Kidney glomerular epithelial cell (primary cell): ENCODE measurements at places on chromosomes 4 and X.

DNA sequence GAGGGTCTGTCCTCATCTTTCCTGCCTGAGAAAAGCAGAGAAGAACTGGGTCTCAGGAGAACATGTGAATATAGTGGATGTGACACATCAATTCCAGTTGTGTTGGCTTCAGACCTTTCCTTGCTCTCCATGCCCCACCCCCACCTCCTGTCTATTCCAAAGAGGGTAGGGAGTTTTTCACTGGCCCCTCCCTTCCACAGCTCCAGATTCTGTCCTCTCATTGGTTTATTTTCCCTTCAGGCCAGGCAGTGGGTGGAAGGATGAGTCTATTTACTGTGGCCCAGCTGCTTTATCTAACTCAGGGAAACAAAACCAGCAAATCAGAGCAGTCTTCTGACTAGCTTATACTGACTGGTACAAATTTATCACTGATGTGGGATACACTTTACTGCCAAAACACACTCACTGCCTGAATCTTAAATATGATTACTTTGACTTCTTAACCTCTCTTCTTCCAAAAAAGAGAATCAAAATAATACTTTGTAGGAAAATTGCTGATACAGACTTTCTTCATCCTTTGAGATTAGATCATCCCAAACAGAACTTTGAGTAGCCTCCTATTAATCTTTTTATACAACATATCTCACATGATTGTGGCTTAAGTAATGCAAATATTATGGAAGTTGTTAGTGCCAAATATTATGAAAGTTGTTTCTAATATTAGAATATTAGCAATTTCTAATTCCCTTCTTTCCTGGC is 221.2 kb downstream of the MID1 start:
- no peak for DNase-seq

GRCh38 chr4:55396308-55397125 is 760 bp downstream of the TMEM165 start:
- peak; percentile 61 for DNase-seq

- DNase-seq = no peak
Measured at GRCh38 chr4:101256222-101256621, 91.1 kb downstream of the PPP3CA start.

DNA sequence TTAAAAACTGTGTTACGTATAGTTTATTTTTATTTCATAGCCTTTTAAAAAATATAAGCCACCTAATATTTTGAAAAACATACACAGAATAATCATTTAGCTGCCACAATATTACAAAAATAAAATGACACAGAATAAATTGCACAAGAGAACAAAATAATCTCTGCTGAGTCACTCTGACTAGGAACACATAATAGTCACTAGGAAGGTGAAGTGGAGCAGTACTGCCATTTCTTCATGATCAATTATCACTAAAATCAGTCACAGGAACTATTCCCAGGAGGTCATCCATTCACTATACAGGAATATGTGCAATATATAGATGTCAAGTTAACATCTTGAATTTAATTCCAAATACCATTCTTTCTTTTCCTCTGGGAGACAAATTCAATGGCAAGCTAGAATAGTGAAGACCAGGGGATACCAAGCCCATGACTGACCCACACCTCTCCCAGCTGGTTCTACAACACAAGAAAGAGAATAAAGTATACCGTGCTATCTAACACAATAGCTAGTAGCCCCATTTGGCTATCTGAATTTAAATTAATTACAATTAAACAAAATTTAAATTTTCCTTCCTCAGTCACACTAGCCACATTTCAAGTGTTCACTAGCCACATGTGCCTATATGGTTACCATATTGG is 5.9 kb downstream of the SMIM43 start:
- DNase-seq = no peak

GRCh38 chr4:183541752-183542040 is 36.8 kb downstream of the ING2 start:
- DNase-seq = no peak

- no peak for DNase-seq
Measured at GRCh38 chr4:150436598-150437370, 145.2 kb upstream of the MAB21L2 start.

- DNase-seq = no peak
Measured at GRCh38 chr4:40205259-40206198, 8.7 kb downstream of the RHOH start.

DNA sequence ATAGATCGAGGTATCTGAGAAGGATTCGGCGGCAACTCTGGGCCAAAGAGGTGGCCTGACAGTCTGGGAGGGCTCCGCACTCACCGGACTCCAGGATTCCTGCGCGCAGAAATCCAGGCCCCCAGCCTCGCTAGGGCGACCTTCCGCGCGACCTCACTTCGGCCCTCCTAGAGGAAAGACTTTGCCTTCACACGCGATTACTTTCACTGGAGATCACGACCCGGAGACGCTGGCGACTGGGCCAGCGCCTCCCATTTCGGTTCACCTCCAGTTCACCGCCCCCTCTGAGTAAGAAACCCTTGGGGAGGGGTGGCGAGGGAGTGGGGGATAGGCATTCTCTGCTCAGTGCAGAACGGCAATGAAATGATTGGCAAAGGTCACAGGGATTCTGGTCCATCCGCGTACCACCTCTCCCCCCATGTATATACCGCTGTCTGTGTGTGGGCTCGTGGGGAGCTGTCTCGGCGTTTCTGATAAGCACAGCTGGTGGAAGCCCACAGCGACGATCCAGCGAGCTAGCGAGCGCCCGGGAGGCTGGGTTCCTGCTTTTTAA is 2.5 kb downstream of the POU3F4 start:
- DNase-seq = no peak
